NCI-H1092 (cell line): ENCODE measurements at places on chromosomes 4 and X.

DNA sequence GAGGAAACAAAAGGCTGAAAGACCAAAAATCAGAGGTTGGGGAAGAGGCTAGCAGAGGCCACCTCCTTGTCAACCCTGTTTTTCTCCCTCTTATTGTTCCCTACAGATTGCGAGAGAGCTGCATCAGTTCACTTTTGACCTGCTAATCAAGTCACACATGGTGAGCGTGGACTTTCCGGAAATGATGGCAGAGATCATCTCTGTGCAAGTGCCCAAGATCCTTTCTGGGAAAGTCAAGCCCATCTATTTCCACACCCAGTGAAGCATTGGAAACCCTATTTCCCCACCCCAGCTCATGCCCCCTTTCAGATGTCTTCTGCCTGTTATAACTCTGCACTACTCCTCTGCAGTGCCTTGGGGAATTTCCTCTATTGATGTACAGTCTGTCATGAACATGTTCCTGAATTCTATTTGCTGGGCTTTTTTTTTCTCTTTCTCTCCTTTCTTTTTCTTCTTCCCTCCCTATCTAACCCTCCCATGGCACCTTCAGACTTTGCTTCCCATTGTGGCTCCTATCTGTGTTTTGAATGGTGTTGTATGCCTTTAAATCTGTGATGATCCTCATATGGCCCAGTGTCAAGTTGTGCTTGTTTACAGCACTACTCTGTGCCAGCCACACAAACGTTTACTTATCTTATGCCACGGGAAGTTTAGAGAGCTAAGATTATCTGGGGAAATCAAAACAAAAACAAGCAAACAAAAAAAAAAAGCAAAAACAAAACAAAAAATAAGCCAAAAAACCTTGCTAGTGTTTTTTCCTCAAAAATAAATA is 179.9 kb downstream of the AR start:
- no peak for DNase-seq

DNA sequence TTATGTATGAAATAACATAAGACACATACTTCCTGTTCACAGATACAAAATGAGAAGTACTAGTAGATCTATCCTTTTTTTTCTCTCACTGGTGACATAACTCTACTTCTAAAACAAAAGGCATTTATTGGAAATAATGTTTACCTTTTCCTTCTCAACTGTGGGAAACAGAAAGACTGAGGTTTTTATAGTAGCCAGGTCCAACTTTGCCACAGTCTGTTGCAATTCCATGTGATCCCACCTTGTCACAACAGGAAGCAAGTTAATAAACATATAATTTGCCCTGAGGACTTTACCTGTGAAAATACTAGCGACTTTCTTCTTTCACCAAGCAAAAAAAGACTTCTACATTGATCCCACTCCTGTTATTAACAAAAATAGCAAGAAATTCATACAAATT is 475.8 kb downstream of the PDGFC start:
- DNase-seq, result no peak

- no peak for DNase-seq
These were observed 86.8 kb downstream of the PPP1R2C start for GRCh38 chrX:42691196-42691595.

- no peak for DNase-seq
These were observed 339.8 kb downstream of the PAPSS1 start for GRCh38 chr4:107380190-107380589.

DNA sequence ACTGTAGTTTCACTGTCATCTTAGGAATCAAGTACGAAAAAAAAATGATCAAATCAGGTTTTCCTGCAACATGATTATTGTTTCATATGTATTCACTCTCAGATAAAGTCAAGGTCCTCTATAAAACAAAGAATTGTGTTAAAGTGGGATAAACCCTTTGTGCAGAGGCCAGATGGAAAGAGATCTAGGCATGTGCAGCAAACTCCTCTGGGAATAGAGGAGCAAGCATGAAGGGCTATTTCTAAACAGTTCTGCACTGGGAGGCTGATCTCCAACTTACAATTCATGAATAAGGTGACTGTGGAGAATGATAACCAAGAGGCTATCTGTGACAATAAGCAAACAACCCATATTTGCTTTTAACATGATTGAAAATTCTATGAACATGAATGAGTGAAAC is 2.4 kb upstream of the WDFY3 start:
- DNase-seq, result peak; percentile 46

- no peak for DNase-seq
These were observed 65.7 kb upstream of the MID1 start for GRCh38 chrX:10685923-10686595.

- DNase-seq, result no peak
These were observed 375 bp downstream of the FGFR3 start for GRCh38 chr4:1793496-1793840.

DNA sequence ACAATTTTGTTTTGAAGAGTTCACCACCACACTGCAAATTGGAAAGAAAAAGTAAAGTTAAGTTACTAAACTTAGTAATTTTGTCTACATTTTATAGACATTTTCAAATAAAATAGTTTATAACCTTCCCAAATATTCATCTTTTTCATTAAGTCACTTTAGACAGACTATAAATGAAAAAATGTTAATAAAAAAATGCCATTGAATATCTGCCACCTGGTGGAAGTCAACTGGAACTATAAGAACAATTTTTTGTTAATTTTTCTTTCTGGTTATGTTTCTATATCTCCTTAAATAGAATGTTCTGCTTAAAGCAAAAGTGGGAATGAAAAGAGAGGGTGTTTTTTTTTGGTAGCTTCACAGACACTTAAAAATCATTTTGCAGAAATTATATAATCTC is 534.4 kb upstream of the PCDH10 start:
- DNase-seq, result no peak

GRCh38 chr4:142316025-142316424 is 530.1 kb downstream of the INPP4B start:
- DNase-seq, result no peak

DNA sequence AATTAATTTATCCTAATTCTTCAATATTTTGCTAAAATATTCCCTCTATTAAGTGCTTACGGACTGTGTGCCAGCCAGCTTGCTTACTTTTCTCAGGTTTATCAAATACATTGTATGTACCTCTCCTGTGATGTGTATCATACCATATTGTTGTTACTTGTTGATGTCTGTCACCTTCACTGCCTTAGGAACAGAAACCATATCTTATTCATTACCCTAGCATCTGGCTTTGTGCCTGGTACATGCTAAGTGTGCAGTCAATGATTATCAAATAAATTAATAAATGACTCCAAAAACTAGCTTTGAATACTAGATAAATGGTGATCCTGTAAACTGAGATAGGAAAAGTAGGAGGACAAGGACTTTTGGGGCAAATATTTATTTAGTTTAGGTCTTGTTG is 6.9 kb downstream of the CLCN3 start:
- no peak for DNase-seq

DNA sequence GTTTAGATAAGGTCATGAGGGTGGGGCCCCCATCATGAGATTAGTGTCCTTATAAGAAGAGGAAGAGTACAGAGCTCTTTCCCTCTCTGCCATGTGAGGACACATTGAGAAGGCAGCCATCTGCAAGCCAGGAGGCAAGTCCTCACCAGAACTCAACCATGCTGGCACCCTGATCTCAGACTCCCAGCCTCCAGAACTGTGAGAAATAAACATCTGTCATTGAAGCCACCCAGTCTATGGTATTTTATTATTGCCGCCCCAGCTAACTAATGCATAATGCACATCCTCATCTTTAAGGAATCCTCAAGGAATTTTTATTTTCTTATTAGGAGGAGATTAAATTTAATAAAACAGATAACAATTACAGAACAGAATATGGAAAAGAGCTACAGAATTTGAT is 16.7 kb upstream of the EXOSC9 start:
- DNase-seq, result no peak

- no peak for DNase-seq
These were observed 337.5 kb upstream of the KLF3 start for GRCh38 chr4:38326499-38326898.

DNA sequence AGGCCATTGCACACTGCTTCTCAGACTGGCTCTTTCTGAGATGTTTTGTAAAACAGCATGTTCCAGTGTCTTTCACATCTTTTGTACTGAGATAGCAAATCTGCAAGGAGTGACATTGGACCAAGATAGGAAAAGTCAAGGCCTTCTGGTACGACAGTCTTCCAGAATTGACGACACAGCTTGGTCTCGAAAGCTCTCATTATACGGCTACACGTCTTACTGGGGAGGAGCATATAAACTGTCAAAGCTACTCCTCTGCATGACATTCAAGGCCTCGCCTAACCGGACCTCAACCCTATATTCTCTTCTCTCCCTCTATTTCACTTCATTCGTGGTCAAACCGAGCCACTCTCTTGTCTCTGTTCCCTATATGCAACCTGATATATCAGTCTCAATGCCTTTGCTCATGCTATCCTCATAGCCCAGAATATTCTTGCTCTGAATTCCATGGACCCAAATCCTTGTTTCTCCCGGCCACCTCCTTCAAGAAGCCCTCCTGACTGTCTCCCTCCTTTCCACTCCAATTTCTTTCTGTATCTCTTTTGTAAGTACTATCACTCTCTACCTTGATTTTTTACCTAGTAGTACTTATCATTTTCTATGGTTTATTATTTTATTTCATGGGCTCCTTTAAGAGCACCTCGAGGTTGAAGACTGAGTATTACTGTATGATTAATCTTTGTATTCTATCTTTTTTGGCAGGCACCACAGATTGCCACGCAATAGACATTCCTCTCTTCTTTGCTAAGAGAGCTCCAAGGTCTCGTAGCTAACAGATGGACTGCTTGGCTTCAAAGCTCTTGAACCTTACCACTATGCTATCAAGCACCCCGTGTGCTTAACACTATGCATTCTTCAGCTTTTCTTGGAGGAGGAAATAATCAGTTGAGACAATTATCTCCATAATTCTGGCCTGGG is 35.1 kb downstream of the RBM47 start:
- DNase-seq, result no peak

DNA sequence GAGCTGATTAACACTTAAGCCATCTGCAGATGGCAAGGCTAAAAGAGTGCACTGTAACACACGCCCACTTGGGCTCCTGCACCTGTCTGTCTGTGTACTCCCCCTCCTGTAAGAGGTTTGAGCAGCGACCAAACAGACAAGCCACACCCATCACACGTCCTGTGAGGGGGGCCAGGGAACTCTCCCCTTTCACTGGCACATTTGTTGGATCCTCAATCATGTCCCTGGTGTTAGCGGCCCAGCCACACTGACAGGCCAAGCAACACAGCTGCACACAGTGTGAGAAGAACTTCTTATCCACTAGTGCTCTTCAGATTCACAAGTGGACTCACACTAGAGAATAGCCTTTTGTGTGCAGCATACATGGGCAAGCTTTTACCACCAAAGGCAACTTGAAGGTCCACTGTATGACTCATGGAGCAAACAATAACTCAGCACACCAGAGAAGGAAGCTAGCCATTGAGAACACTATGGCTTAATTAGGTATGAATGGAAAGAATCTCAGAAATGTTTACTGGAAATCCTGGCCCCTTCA is 29.1 kb upstream of the UTP14A start:
- DNase-seq, result no peak

DNA sequence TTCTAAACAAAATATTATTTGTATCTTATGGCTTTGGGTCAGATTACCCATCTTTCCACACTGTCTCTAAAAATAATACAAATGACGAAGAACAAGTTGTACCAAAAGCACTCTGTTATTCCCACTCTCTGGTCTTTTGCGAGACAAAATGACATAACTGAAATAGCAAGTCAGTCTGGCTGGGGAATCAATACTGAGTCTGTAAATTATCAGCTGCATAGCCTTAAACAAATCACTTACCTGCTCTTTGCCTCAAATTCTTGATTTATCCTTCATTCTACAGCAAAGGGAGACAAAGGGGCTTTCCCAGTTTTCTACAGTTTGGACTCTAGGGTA is 40.9 kb downstream of the SOWAHB start:
- DNase-seq, result no peak

DNA sequence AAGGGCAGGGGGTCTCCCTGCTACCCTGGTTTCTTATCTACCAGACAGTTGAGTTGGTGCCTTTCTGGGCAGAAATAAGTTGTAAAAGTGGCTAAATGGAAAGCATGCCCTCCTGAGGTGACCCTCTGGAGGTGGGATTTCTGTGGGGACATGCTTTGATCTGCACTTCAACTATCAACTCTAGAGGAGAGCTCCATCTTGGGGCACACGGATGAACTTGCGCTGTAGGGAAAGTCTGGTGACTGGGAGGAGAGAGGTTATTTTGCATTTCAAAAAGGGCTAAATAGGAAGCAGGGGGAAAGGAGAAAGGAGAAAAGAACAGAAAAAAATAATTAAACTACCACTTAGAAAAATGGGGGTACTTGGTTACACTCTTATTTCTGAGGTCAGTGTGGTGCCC is 12.7 kb upstream of the RHOXF2B start:
- no peak for DNase-seq

DNA sequence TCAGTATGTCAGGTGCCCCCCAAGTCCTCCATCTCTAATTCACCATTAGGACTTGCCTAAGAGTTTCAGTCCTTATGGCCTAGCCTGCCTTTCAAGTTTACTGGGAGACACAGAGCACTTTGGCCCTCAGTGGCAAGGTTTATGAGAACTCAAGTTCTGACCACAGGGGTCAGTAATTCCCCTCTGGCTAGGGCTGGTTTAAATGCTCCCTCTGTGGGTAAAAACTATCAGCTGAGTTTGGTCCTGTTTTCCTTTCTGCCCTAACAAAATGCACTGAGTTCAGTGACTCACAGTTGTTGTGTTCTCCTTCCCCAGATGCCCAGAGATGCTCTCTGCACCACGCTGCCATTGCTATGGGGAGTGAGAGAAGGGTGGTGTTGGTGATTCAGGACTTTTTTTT is 163.2 kb downstream of the RELL1 start:
- DNase-seq, result no peak

- no peak for DNase-seq
These were observed 7.2 kb upstream of the THOC2 start for GRCh38 chrX:123740006-123740405.
